Omental fat pad (tissue), 4 donors: ENCODE measurements at places on chromosomes 1 and 21. TPM values are rescaled to one million over a fixed set of nuclear protein-coding genes. Genes with fewer than 3 reads are reported as not detected.

GRCh38 chr1:169650551-169650950 lies 20.6 kb upstream of the SELP start:
- DNase-seq: no peak

- no peak for DNase-seq
These were observed 143.9 kb downstream of the KAZN start for GRCh38 chr1:14742181-14742980.

DNA sequence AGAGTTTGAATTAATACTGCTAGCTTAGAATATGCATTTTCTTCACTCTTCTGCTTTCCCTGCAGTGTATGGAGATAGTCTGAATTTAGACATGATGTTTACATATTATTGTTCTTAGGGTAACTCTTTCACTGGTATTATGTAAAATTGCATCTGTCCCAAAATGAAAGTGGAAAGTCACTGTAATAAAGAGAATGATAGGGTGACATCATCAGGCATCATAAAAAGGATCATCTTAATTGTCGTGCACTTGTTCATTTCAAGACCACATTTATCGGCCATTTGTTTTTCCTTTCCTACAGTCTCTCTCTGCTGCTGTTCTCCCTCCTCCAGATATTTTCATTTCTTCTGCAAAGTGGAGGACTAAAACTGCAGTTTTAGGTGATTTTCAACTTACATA lies 61.9 kb upstream of the ZNF281 start:
- no peak for DNase-seq

Gene SLC6A17
- 0.19 TPM for total RNA-seq

Gene LRRC38
- not detected for total RNA-seq

Gene HEYL
- 5.8 TPM for total RNA-seq

DNA sequence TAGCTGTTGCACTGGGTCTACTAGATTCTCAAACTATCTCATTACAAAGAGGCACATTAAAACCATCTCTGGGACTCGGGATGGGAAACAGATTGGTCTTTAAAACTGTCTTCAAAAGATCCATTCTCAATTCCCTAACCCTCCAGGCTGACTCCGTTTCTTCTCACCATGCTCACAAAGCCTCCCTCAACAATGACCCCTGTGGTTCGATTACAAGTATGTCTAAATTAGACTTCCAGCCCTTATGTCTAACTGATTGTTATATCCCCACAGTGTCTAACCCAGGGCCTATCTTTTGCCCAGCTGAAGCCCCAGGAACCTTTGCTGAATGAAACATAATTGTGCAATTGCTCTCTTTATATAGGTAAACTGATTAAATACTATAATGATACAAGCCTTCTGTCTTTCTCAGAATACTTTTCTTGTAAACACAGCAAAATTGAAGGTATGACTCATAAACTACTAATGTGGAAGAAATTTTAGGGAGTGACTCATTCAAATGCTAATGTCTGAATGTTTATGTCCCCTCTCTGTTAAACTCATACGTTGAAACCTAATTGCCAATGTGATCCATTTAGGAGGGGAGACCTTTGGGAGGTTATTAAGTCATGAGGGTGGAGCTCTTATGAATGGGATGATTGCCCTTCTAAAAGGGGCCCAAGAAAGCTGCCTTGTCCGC lies 65.6 kb upstream of the DAB1 start:
- DNase-seq: no peak

Gene INSRR
- total RNA-seq: 0.09 TPM

DNA sequence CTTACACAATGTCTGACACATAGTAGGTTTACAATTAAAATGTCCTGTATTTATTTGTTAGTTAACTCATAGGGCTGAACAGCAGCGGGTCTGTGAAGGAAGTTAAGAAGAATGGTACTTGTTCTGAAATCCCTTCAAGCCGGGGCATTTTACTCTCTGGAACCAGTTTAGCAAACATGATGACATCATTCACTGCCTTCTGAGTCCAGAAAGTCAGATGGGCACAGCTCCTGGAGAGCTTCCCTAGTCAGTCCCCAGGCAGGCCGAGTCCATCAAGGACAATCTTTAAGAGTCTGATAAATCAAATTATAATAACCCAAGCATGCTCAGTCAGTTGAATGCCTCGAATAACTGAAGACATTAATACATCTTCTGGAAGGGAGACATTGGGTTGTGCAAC lies 125.4 kb upstream of the DAB1 start:
- no peak for DNase-seq

- no peak for DNase-seq
These were observed 91.7 kb downstream of the WDR4 start for GRCh38 chr21:42787613-42788012.

DNA sequence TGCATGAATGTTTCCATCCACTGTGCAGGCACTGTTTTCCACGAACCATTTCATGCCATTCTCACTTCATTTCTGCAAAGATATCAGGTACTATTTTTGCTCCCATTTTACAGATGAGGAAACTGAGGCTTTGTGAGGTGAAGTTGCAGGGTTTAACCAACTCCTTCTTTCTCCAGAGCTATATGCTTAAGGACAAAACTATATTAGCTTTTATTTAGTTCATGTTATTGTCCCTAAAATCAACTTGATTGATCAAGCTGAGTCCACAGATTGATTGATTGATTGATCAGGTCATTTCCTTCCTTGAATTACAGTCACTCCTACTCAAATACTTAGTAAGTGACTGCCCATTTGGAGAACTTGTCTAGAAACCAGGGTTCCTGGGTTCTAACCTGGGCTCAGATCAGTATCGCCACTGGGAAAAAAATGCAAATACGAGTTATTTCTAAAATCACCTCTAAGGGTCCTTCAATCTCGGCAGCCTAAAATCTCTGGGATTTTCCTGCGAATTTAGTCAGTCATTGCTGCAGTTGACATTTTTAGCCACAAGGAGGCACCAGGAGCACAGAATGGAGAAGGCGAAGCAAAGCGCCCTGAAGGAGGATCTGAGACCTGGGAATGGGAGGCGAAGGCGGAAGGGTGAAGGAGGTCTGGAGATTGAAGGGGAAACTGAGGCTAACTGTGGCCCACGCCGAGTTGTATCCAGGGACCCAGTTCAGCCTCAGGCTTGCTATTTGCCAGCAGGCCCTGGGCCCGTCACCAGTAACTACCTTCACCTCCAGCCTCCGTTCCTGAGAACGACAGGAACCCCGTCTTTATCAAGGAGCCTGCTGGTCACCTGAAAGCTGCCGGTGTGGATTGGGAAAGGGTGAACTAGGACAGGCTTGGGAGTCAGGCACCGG lies 14.3 kb upstream of the MUL1 start:
- DNase-seq: peak; percentile 90

Gene TSACC
- not detected for total RNA-seq

- no peak for DNase-seq
These were observed 22.5 kb downstream of the EFCAB7 start for GRCh38 chr1:63545780-63546179.

- no peak for DNase-seq
These were observed 16.6 kb upstream of the EYA3 start for GRCh38 chr1:28104866-28105467.

DNA sequence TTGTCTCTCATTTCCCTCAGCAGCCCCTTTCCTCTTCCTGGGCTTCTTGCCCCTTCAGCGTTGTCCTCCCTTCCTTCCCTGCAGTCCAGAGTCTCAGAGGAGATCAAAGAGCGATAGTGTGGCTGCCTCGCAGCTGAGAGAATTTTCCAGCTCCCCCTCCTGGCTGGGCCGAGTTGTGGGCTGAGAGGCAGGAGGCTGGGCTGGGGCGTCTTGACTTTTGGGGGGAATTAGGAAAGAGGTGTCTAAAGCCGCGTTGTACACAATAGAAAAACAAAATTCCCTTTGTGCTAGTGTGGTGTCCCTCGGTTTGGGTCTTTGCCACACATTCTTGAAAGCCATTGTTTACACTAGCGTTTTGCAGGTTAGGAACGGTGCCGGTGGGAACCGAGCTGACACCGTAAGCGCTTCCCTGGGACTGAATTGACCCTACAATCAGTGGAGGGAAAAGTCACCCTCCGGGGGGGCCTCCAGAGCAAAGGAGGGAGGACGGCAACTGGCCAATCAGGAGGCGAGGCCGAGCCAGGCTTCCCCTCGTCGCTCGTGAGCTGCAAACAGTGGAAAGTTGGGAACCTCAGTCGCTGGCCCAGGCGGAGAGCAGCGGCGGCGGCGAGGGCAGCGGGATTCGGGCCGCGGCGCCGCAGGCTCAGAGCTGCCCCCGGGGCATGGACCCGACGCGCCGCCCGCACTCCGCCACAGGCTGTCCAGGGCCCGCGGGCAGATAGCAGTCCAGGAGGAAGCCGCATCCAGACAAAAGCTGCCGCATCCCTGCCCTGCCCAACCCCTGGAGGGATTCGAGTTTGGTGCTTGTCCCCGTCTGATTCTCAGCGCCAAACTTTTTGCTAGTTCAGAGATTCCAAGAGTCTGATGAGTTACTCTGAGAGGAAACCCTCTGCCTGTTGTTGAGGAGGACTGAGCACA lies at the start of gene HMCN1:
TSS of gene HMCN1 (plus strand) at position 574 of the 918 bp plus-strand sequence. CDS start 389 bp downstream, outside the sequence.
- peak; percentile 26 for DNase-seq

GRCh38 chr1:43309405-43310025 lies 8.7 kb downstream of the TIE1 start:
- DNase-seq: no peak

DNA sequence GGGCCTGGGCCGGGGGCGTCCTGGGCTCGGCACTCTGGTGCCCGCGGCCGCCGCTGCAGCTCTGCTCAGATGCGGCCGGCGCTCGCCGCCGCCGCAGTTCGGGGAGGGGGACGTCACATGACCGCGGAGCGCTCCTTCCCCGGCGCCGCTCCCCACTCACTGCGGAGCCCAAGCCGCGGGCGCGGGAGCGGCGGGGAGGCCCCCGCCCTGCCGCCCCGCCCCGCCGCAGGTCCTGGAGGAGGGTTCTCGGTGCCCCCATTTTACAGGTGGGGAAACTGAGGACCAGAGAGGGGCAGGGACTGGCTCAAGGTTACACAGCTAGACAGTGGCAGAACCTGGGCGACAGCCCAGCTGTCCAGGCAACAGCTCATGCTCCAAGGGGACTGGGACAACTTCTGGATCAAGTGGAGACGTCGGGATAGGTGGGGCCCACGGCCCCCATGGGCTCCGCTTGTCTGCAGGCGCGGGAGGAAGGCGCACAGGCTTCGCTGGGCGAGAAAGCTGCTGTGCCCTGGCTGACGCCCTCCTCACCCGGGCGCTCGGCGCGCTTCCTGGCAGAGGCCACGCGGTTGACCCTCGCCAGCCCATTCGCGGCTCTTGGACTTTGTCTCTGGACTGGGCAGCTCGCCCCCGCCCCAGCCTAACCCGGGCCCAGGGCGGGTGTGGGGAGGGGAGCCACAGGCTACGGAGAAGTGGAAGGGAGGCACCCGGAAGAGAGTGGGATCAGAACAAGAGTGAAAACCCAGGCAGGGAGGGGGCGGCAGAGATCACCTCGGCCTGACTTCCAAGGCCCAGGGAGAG lies at the start of gene RAP1GAP:
TSS of gene RAP1GAP (minus strand) at position 100 of the 801 bp plus-strand sequence. CDS start 49,325 bp downstream, outside the sequence.
- DNase-seq: no peak

GRCh38 chr1:150557065-150557600 lies 7.9 kb downstream of the ADAMTSL4 start:
- no peak for DNase-seq

DNA sequence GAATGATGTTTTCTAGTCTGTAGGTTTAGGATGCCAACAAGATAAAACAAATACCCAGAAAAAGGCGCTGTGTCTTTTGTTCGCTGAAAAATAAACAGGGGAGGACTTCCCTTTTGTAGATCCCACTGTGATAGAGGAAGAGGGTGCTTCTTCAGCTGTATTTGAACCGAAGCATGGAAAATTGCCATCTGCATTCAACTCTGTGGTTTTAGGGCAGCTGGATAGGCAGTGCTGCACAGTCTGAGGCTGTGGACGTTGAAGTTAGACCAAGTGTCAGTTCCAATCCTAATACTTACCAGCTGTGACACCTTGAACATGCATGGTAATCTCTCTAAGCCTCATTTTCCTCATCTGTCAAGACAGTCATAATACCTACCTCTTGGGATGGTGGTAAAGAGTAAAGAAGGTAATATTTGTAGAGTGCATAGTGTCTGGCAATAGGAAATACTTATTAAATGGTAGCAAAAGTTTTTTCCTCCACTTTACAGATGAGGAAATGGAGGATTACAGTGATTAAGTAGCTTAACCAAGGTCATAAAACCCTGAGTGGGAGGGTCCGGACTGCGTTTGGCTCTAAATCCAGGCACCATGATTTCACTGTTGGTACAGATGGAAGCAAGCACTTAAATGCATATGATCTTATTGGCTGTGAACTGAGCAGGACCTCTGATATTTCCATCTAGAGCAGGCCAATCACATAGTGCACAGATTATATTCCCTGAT lies 48.5 kb downstream of the UTP25 start:
- DNase-seq: no peak

DNA sequence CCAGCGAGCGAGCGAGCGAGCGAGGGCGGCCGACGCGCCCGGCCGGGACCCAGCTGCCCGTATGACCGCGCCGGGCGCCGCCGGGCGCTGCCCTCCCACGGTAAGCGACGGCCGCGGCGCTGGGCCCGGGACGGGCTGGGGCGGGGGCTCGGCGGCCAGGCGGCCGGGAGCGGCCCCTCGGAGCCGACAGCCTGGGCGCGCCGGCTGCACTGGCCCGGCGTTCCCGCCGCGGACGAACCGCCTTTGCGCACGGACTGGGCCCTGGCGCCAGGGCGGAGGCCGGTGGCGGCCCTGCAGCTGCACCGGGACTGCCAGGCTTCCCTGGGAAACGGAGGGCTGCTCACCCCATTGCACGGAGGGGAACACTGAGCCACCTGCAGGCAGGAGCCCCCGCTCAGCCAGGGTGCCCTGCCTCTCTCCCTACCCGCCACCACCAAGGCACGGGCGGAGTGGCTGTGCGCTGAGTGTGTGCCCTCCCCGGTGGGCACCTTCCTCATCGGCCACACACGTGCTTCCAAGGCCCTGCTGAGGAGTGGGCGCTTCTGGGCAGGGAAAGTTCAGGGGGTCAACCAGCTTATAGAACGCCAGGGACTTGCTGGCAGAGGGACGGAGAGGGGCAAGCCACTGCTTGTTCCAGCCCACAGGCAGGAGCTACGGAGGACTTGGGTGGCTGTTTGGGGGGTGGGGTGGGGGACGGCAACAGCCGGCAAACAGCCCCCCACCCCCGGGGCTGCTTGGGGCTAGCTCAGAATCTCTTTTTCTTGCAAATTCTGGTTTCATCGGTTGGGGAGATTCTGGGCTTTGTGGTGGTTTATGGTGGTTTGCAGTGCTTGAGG lies 532 bp downstream of the CSF1 start:
- no peak for DNase-seq

DNA sequence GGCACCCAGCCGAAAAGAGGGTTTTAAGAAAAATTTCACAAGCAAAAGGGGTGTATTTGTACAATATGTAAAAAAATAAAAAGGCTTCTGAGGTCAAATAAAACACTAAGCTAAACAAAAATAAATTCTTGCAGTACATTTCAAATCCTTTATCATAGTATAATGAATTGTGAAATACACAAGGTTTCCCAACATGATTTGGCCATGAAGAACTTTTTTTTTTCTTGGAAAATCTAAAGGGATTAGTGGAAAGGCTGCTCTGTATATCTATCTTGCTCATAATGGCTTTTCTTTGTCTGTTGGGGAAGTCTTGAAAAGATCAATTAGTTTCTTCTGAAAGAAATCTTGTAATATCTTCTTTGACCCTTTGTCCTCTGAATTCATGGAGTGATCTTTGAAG lies 593.4 kb downstream of the PLPP3 start:
- DNase-seq: no peak

Gene OR2T11
- not detected for total RNA-seq

- no peak for DNase-seq
These were observed 1202.3 kb downstream of the NCAM2 start for GRCh38 chr21:22200378-22201092.
